ENCODE measurements at places on chromosomes 13 and 19.

DNA sequence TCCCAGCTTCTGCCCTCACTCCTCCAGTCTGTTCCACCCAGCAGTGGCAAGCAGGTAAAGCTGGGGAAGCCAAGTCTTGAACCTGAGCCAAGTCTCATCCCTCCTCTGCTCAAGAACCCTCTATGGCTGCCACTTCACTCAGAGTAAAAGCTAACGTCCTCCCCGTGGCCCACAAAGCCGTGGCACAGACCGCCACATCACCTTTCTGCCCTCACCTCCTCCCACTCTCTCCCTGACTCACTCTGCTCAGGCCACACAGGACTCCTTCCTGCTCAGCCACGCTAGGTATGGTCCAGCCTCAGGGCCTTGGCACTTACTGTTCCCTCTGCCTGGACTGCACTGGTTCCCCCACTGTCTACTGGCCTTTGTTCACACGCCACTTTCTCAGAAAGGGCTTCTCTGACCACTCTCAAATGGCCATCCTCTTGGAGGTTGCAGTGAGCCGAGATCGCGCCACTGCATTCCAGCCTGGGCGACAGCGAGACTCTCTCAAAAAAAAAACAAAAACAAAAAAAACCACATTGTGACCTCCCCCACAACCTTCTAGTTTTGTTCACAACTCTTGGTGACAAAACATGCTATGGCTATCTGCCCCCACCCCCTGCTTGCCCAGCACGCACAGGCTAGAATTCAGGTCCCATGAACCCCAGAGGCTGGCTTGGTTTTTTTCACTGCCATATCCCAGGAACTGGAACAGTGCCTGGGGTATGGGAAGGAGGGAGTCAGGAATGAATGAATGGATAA lies 15.8 kb downstream of the NDUFB7 start:
- no peak for DNase-seq

DNA sequence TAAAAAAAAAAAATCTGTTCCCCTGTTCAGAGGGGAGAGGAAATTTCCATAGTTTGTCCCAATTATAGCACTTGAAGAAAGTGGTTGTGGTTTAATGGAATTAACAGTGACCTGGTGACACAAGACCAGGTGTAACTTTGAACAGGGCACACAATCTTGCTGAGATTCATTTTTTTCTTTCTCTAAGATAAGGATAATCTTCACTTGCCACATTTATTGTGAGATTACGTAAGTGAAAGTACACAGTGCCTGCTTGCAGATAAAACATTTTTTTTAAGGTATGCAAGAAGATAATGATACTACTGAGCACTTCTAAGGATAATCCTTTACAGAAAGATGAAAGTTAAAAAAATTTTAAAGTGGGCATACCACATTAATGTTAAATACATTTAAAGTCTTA lies 448.1 kb downstream of the DIAPH3 start:
- DNase-seq: no peak

DNA sequence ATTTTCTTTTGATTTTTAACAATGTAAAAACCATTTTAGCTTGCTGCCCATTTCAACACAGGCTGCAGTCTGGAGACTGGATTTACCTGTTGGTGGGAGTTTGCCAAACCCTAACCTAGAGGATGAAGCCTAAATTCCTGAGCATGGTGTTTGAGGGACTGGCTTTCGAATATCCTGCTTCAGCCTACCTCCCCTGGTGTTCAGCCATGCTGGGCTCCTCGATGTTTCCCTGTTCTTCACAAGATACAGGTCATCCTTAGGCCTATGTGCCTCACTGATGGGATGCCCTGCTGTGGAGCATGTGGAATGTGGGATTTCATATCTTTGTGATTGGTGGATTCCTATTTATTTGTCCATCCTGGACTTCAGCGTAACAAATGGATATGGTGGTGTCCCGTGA lies 20.4 kb upstream of the ERCC5 start:
- peak; percentile 30 for DNase-seq

- DNase-seq: no peak
Observed at GRCh38 chr13:98961503-98962105, 16.3 kb downstream of the DOCK9 start.

GRCh38 chr13:86922936-86923335 lies 748.2 kb upstream of the SLITRK5 start:
- DNase-seq: no peak

DNA sequence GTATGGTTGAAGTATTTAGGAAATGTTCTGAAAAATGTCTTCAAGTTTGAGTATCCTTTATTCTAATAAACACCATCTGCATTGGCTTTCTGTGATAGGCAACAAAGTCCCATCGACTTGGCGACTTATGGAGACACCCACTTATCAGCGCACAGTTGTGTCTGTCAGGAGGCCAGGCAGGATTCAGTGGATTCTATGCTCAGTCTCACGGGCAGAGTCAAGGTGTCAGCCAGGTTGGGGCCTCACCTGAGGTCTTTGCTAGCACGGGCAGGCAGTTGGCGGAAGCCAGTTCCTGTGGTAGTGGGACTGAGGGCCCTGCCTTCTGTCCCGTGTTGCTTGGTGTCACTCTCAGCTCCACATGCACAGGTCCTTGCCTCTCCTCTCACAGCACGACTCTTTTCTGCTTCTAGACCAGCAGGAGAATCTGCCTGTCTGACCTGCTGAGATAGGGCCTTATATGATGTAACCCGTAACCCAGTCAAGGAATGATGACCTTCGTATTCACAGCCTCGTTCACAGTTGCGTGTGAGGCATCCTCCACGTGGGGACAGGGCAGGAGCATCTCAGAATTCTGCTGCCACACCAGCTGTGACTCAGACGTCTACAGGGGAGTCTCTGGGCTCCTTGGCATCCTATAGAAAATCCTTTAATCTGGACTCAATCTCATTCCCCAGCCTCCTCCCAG lies 10.0 kb downstream of the CUL4A start:
- DNase-seq: peak; percentile 74

DNA sequence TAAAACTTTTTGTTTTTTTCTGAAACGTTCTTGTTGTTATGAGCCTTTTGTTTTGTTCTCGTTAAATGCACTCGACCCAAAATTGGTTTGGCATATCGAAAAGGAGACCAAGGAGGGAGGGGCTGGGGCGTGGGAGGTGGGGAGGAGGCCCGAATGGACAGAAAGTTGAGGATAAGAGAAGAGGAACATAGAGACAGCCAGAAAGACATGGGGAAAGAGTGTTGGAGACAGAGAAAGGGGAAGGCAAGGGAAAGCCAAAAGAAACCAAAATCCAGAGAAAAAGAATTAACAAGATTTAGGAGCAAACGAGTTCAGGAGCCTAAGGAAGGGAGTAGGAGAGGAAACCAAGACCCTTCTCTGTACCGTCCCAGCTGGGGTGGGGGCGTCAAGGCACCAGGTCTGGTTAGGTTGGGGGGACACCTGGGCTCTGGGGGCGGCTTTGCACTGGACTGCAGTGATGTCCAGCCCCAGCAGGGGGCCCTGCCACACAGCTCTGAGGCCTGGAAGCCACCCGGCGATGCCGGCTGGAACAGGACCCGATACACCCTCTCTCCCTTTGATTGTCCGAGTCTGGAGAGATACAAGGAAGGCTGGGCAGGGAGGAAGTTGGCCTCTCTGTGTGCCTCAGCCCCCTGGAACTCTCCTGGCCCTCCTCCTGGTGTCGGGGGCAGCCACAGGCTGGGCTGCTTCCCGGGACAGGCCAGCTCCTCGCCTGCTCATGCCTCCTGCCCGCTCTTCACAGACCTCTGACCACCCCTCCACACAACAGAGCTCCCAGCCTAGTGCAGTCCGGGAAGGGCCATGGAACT lies 11.6 kb upstream of the ASF1B start:
- DNase-seq: peak; percentile 63

GRCh38 chr13:113832205-113832604 lies 31.7 kb downstream of the GAS6 start:
- DNase-seq: no peak

GRCh38 chr19:2329501-2329916 lies 1.0 kb downstream of the SPPL2B start:
- no peak for DNase-seq

- DNase-seq: no peak
Observed at GRCh38 chr19:48332351-48332661, 7.0 kb downstream of the EMP3 start.

DNA sequence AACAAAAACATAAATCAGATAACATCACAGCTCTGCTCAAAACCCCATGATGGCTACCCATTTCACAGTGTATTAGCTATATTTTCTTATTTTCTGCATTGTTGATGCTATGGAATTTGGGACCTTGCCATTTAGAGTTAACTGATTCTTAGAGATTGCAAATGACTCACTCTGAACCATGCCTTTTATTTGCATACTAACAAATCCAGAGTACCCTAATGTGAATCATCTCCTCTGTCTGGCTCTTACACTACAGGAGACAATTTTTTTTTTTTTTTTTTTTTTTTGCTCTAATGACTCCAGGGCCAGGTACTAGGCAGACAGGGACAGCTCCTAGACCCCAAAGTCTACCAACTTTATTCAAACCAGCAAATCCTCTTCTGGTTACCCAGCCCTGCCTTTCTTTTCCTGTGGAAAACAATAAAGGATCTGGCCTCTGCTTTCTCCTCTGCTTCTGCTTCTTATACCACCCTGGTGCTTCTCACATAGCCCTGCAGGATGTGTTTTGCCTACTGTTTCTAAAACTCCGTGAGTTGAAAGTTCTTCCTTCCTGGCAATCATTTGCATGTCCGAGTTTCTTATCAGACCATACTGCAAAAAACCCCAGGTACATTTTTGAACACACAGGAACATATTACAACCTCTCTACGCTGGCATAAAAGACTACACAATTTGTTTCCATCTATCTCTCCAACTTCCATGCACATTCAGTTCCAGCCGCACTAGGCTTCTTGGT lies 10.6 kb upstream of the ZNF460 start:
- no peak for DNase-seq

GRCh38 chr19:37669450-37669914 lies 14.2 kb upstream of the ZFP30 start:
- DNase-seq: peak; percentile 30

- peak; percentile 67 for DNase-seq
Observed at GRCh38 chr19:1261538-1261797, 7.7 kb upstream of the CIRBP start.

DNA sequence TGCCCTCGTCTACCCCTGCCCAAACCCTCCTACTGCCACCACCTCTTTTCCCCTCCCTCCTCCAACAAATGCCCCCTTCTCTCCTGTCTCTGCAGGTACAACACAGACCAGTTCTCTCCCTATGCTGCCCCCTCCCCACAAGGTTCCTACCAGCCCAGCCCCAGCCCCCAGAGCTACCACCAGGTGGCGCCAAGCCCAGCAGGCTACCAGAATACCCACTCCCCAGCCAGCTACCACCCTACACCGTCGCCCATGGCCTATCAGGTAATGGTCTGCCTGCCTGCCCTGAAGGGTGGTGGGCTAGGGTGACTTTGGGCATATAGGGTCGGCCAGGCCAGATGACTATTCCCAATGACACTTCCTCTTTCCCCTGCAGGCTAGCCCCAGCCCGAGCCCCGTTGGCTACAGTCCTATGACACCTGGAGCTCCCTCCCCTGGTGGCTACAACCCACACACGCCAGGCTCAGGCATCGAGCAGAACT lies 6.5 kb upstream of the TIMM50 start:
- peak; percentile 78 for DNase-seq

GRCh38 chr19:16472992-16473391 lies 1.2 kb upstream of the EPS15L1 start:
- no peak for DNase-seq

- no peak for DNase-seq
Observed at GRCh38 chr19:14000691-14001375, 5.3 kb downstream of the RFX1 start.

- DNase-seq: peak; percentile 92
Observed at GRCh38 chr13:23621316-23621645, 51.1 kb downstream of the TNFRSF19 start.

DNA sequence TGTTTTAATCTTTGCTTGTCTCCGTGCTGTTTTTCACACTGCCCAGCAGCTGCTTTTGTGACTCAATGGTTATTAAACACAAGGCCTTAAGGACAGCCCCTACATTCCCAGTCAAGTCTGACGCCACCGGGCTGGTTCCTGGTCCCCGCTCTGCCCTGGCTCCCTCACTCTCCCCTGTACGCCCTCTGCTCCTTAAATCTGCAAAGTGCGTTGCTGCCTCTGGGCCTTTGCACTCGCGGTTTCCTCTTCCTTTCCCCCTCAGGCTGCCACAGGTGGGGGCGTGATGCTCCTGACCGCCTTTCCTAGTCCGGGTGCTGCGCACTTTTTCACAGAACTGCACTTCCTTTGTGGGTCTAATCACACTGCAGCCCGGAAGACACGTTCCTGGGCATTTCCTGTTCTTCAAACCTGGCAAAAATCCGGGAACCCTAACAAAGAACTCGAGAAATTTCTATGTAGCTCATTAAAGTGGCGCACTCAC lies 25.6 kb downstream of the NOSIP start:
- DNase-seq: no peak

DNA sequence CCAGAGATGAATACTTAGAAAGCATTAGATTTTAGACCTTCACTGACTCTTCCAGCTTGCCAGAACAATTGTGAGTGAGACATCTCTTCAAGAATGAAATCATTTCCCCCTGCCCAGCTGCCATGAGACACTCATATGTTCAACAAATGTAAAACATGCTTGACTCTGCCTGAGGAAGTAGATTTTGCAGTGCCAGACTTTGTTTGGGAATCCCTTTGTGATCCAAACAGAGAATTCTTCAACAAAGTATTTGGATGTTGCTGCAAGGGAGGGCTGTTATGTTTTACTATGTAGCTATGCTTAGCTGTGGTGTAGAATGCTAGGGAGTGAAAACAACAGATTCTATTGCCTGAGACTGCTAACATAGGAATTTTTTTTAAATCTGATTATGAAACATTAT lies 416.4 kb downstream of the DCT start:
- DNase-seq: no peak

- DNase-seq: no peak
Observed at GRCh38 chr13:109509154-109509900, 277.1 kb downstream of the IRS2 start.

- no peak for DNase-seq
Observed at GRCh38 chr13:79380997-79381396, 25.1 kb downstream of the RBM26 start.

DNA sequence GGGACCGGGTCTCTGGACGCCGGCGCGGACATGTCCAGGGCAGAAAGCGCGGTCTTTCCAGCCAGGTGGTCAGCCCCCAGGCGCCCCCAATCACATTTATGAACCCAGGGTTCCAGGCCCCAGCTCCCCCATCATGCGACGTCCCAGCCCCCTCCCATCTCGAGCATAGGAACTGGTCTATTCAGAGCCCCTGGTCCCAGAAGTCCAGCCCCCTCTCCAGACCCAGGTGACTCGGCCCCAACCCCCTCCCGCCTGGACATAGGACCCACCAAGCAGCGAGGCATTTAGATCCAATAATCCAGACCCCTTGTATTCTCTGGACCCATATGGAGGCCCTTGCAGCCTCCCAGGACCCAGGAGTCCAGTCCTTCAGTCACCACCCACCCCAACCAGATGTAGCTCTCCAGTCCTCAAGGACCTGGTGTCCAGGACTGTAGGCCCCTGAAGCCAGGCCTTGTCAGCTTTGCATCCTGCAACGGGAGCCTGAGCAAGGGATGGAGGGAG lies 501 bp downstream of the APLP1 start:
- no peak for DNase-seq

GRCh38 chr13:99717959-99718674 lies 216.8 kb downstream of the TM9SF2 start:
- peak; percentile 54 for DNase-seq
